Cerebellar nuclear complex (tissue), 1 donor: ENCODE measurements at places on chromosomes 12 and 14.

DNA sequence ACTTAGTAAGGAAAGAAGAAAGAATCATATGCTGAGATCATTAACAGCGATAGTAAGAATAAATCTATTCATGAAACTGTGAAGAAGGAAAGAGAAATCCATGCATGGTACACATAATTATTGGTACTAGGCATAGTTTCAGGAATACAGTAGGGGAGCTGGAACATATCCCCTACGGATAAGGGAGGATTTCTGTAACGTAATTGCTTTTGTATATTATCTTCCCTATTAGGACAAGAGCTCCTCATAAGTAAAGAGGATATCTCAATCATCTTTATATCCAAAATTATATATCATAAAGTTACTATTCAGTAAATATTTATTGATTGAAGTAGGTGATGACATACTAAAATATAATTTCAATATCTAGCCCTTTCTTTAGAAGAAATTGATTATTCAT is 22.9 kb downstream of the SYT1 start:
- DNase-seq = no peak

GRCh38 chr12:6106218-6106617 is 18.3 kb downstream of the VWF start:
- DNase-seq = no peak

GRCh38 chr12:23433121-23433520 is 516.3 kb downstream of the SOX5 start:
- DNase-seq = no peak

DNA sequence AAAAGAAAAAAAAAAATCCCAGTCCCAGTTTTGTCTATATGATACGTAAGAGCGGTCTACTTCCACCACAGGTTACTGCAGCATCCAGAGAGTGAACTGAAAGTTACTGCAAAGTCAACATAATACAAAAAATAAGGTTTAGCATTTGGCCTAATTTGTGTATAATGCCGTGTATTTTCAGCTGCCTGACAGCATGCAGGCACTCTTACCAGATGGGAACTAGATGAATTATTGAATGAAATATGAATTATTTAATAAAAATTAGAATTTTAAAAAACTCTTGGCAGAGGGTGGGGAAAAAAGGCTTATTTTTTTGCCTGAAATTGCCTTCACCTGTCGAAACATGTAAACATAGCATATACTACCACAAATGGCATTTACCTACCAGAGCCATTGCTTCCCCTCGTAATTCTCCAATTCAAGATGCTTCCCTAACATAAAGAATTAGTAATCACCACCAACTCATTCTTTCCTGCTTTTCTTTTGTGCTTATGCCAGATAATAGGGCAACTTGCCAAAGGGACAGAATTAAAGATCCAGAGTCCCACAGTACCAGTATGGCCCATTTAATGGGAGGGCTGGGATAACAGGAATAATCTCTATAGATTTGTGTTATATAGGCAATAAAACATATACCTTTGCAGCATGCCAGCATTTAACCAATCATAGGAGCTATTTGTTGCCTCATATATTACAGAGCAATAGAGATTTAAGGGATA is 31.1 kb downstream of the ATF7 start:
- no peak for DNase-seq

- DNase-seq = no peak
These were observed 5.2 kb upstream of the ATG14 start for GRCh38 chr14:55416866-55417265.

GRCh38 chr12:4392223-4392742 is 12.8 kb upstream of the FGF23 start:
- DNase-seq = no peak

GRCh38 chr14:101478096-101478495 is 83.2 kb upstream of the DIO3 start:
- no peak for DNase-seq

DNA sequence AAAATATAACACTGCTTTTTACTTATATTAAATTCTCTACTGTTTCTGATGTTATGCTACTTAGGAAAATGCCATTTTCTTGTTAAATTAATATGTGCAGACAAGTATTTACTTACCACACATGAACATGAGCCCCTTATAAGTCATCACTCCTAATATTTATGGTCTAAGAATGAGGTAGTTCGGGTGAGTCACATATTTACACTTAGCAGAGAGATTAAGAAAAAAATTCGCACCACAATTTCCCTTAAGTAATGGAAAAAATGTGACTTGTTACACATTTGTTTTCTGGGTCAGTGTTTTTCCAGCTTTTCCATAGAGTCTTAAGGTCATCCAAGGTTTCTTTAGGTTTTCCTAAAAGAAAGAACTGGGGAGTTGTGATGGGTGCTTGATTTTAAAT is 68.3 kb downstream of the RERG start:
- DNase-seq = no peak

- no peak for DNase-seq
These were observed 235.2 kb upstream of the KRR1 start for GRCh38 chr12:75746621-75747020.

DNA sequence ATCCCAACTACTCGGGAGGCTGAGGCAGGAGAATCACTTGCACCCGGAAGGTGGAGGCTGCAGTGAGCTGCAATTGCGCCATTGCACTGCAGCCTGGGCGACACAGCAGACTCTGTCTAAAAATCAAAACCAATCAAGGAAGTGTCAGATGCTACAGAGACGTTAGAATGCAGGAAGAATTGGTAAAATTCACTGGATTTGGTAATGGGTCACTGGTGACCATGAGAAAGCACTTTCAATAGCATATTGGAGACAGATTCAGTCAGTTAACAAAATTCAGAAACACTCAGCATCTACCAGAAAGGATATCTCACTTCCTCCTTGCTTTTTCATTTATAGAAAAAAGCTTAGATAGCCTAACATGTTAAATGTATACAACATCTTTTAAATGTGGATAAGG is 17.5 kb downstream of the BIN2 start:
- no peak for DNase-seq

DNA sequence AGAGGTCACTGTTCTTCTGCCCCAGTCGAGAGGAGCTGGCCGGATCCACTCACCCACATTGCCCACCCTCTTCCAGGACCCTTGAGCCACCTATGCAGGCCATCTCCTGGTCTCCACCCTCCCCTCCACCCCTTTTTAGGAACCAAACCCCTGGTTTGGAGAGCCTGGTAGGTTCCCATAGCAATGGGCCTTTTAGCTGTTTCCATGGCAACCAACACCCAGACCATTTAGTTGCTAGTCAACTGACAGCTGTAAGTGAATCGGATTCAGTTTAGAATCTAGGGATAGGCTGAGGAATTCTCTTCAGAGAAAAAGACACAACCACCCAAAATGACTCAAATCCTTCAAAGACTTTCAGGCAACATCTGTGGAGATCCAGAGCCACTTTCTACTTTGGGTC is 16.5 kb downstream of the NPC2 start:
- no peak for DNase-seq

DNA sequence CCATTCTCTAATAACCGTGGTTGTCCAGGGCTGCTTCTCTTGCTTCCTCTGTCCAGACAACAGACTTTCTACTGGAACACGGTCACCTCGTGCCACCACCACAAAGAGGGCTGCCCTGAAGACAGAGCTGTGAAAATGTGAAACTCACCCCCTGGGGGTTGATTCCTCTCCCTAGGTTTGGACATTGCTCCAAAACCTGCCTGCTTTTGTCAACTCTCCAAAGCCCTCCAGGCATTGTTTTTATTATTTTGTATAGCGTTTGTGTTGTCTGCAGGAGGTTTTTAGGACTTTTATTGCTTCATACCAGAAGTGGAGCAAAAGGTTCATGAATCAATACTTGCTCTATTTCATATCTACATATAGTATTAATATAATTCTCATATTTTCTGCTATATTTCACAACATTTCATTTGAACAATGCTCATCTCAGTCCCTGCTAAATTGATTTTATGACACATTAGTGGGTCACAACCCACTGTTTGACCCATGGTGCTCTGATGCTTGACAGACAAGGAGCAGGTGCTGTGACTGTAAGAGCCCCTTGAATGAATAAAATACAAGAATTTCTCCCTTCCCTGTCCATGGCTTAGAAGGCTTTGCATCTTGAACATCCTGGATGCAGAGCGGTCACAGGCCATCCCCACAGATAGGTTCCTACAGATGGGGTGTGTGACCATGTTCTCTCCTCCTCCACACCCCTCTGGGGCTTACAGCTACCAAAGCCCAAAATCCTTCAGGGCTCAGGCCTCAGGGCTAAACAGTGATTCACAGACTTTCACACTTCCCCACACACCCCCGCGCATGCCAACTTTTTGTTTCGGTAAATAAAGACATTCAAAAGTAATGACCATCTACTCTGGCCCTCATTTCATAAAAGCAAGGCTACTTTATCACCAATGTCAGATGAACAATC is 20.6 kb upstream of the EML1 start:
- no peak for DNase-seq

DNA sequence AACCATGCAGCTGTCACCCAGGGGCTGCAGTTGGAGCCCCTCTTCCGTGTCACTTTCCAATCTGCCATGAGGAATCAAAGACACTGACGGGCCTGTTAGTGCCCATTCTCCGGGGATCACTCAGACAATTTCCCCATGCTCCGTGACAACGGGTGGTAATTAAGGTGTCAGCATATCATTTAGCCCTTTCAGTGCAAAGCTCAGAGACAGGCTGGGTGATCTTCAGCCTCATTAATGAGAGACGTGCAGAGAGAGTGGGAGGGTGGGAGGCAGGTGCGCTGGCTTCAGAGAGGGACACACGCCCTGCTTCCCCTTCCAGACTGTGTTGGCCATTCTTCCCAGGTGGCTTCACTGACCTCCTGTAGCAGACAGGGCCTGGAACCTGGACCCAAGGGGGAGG is 58.7 kb downstream of the MVK start:
- no peak for DNase-seq

DNA sequence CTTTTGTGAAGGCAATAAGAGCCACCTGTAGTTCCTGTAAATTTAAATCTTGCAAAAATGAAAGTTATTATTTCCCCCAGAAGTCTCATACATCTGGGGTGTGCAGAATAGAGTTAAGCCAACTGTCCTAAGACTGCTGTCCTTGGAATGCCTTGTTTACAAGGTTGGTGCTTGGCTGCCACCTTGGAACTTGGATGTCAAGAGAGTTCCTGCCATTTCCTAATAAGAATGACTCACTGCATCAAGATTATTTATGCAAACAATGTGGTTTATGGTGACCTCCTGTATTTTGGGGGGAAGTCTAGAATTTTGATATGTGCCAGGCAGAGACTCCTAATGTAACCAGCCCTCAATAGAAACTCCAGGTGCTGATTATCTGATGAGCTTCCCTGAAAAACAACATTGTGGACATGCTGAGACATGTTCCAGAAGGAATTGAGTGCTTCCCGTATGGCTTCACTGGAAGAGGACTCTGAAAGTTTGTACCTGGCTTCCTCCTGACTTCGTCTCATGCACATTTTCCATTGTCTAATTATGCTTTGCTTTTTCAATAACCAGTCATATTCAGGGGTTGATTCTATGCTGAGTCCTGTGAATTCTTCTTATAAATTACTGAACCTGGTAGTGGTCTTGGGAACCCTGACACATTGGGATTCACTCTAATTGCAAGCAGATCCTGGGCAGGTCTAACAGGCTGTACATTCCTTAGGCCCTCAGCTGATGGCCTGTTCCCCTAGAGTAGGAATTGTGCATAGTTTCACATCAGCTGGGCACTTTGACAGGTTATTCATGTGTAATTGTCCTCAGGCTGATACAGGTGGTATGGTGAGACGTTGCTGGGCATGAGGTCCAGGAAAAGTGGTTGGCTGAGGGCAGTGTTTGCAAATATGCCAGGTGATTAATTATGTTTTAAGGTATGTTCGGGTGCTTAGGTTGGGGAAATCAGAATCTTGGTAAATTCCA is 1370.7 kb upstream of the TMEM132C start:
- no peak for DNase-seq

- DNase-seq = no peak
These were observed 21.1 kb upstream of the VWF start for GRCh38 chr12:6145564-6145963.

DNA sequence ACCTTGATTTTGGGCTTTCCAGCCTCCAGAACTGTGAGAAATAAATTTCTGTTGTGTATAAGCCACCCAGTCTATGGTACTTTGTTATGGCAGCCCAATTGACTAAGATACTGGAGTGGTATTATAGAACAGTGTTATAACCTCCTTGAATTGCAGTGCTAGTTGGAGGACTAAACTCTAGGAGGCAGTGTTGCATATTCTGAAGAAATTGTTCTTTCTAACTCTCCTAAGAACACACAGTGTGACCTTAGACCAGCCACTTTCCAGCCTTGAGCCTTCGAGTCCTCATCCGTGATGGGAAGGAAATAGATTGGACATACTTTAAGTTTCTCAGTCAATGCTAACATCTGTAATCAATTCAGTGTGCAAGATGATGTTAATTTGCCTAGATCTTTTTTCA is 22.4 kb upstream of the LRRC10 start:
- DNase-seq = no peak

DNA sequence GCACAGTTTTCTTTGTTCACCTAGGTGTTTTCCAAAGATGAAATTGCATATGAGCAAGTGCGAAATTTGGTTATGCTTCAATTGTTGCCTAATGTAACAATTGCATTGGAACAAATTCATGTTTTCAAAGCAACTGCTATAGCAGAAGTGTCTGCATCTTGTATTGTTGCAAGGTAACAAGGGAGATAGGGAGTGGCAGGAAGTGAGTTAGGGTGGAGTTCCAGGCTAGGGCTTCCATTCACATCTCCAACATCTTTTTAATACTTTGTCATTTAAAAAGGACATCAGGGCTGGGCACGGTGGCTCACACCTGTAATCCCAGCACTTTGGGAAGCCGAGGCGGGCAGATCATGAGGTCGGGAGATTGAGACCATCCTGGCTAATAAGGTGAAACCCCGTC is 312.3 kb upstream of the E2F7 start:
- DNase-seq = no peak

DNA sequence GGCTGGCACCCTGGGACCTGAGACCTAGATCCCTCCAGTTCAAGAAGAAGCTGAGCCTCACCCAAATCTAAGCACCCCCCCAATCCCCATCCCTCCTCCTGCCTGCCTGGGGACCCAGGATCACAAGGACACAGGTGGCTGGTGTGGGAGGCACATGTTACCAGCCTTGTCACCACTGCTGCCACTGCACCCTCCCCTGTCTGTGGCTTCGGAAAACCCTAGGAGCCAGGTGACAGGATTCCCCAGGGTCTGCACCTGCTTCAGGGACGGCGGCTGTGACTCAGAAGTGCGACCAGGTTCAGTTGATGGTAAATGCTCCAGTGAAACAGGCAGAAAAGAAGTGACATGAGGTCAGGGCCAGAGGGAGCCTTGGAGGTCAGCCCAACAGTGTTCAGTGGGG is 62.8 kb upstream of the FAM222A start:
- no peak for DNase-seq

DNA sequence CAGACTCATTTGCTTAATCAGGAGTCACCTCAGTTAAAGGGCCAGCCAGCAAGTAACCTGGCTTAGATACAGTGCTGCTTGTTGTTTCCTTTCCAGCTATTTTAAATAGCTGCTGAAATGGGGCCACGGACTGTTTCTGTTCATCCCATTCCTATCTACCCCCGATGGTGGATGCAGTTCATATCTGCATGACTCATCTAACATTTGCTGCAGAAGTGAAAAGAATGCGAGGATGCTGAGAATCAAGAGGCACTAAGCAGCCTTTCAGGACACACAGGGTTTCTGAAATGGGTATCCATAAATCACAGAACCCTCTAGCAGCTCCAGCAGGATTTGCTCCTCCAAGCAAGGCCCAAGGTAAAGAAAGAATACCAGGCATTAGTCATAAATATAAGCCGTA is 60.2 kb upstream of the RTRAF start:
- DNase-seq = no peak
